A172 (cell line): ENCODE measurements at places on chromosomes 3 and 15. TPM values are rescaled to one million over a fixed set of nuclear protein-coding genes. Genes with fewer than 3 reads are reported as not detected.

The NSUN3 gene
- total RNA-seq = 15.4 and 16.7 TPM in 2 replicates

The ADGRG7 gene
- total RNA-seq = not detected in 2 replicates

The NR1I2 gene
- not detected in 2 replicates for total RNA-seq

The ACP3 gene
- total RNA-seq = not detected in 2 replicates

The HYAL2 gene
- total RNA-seq = 113 TPM in 2 replicates

The ZBTB38 gene
- 81.2 and 94.1 TPM in 2 replicates for total RNA-seq

The IQCF5 gene
- not detected in 2 replicates for total RNA-seq

The PLIN1 gene
- not detected in 2 replicates for total RNA-seq

The BOC gene
- total RNA-seq = 3.1 and 4.5 TPM in 2 replicates

The PCSK6 gene
- 5.5 and 10.0 TPM in 2 replicates for total RNA-seq

The CKMT1A gene
- not detected in 2 replicates for total RNA-seq

The APBA2 gene
- total RNA-seq = 25.7 and 34.8 TPM in 2 replicates

The LRRC31 gene
- not detected in 2 replicates for total RNA-seq

The BCL2A1 gene
- not detected in 2 replicates for total RNA-seq

The GP9 gene
- not detected in 2 replicates for total RNA-seq

The CLDN1 gene
- total RNA-seq = 2.8 and 3.6 TPM in 2 replicates

The CRYGS gene
- 0.24 and 0.31 TPM in 2 replicates for total RNA-seq

The SERPINI2 gene
- total RNA-seq = not detected in 2 replicates

The PLS1 gene
- total RNA-seq = 6.6 and 7.0 TPM in 2 replicates

The ATP2C1 gene
- total RNA-seq = 68.9 and 112 TPM in 2 replicates

The MME gene
- total RNA-seq = 77.8 and 134 TPM in 2 replicates

The TLR9 gene
- not detected in 2 replicates for total RNA-seq

The GOLGA6L4 gene
- 0.79 and 0.81 TPM in 2 replicates for total RNA-seq

The MESP2 gene
- not detected in 2 replicates for total RNA-seq

The UBAP1L gene
- total RNA-seq = 0.05 and 0.65 TPM in 2 replicates

The IL17RC gene
- total RNA-seq = 50.6 and 58.7 TPM in 2 replicates

The PPP2R3A gene
- total RNA-seq = 17.3 and 19.1 TPM in 2 replicates

The CCR5 gene
- not detected in 2 replicates for total RNA-seq

The SLC12A8 gene
- total RNA-seq = 10.7 and 24.9 TPM in 2 replicates

The CSPG4 gene
- total RNA-seq = 132 and 171 TPM in 2 replicates

The NDN gene
- total RNA-seq = not detected in 2 replicates

The NCK1 gene
- 40.2 and 58.4 TPM in 2 replicates for total RNA-seq

The GOLGA6L7 gene
- not detected in 2 replicates for total RNA-seq

The PP2D1 gene
- not detected in 2 replicates for total RNA-seq

The EXD1 gene
- total RNA-seq = not detected in 2 replicates

The SV2B gene
- not detected in 2 replicates for total RNA-seq

The ESYT3 gene
- 0.16 and 0.46 TPM in 2 replicates for total RNA-seq

The AMOTL2 gene
- 168 and 182 TPM in 2 replicates for total RNA-seq

The INAFM2 gene
- total RNA-seq = 12.7 and 14.7 TPM in 2 replicates

The IQCB1 gene
- total RNA-seq = 27.8 and 35.6 TPM in 2 replicates

The TCTA gene
- 45.8 and 58.0 TPM in 2 replicates for total RNA-seq

The ANKUB1 gene
- total RNA-seq = not detected in 2 replicates

The GOLGA6L10 gene
- 0.07 TPM in 1 of 2 replicates, not detected in the other for total RNA-seq

The PPP1R14D gene
- total RNA-seq = not detected in 2 replicates

The CATSPER2 gene
- 0.47 and 0.60 TPM in 2 replicates for total RNA-seq

The EPHB3 gene
- 1.1 and 1.4 TPM in 2 replicates for total RNA-seq

The ARHGEF26 gene
- total RNA-seq = 7.4 and 7.7 TPM in 2 replicates

The DUOXA2 gene
- not detected in 2 replicates for total RNA-seq

The C3orf38 gene
- 35.8 and 41.1 TPM in 2 replicates for total RNA-seq

The GOLGA6D gene
- total RNA-seq = not detected in 2 replicates

The POLQ gene
- total RNA-seq = 13.8 and 14.9 TPM in 2 replicates
